NCI-H748 treated with DMSO at 0.1 percent for 48 hours (cell line): ENCODE measurements at places on chromosomes 2 and 18.
A peak's percentile ranks its signal among the peaks of the same experiment; 100 is the strongest.

DNA sequence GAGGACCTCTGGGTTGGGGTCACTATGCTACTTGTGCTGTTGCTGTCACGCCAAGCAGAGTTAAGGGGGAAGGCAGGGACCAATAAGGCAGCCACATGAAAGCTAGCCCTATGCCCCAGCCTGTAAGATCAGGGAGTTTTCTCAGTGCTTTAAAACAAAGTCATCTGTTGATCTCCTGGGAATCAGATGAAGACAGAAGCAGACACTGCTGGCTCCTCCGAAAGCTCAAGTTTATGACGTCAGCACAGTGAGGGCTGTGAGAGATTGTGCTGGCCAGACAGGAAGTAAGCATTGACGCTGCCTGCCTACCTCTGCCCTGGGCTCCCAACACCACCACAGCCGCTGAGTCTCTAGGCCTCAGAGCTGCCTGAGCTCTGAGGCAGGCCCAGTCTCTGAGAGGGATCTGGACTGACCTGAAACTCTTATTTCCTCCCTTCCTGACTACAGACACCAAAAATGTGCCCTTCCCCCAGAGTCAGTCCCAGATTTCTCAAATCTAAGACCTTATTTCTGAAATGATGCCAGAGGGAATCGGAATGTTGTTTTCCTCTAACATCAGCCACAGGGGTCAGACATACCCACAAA, 118.1 kb upstream of the EPAS1 start:
- DNase-seq: no peak

DNA sequence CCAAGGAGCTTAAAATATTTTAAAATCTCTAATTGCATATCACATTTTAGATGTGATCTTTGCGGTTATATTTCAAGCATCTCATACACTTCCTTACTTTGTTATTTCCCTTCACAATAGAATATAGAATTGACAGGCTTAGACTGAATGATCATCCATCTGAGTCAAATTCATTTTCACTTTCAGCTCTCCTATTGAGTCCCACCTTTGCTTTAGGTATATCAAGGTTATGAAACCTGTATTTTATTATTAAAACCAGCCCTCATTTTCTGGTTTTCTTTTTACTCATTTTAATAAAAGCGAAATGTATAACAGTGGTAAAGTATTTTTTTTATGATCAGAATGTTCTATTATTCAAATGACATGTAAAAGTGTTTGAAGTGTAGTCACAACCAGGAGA, 162.9 kb upstream of the KYNU start:
- DNase-seq: no peak

DNA sequence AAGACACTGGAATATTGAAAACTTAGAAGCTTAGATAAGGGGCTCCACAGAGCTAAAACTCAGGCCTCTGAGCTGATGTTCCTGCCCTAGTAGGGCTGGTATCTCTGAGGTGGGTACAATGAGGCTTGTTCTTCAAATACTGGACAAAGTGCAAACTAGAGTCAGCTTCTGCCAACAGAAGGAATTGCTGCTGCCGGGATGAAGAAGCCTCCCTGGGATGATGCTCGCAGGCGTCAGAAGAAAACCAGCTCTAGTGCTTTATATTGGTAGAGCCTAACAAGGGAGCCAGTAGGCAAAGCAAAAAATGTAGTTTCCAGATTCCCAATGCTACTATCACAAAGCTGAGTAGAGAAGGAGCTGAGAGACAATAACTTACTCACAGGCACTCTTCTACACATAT, 118.1 kb downstream of the FOXI3 start:
- no peak for DNase-seq

- DNase-seq: no peak
These were observed 616.1 kb upstream of the LRATD1 start for GRCh38 chr2:14016289-14016955.

- DNase-seq: no peak
These were observed 23.5 kb upstream of the ARL5A start for GRCh38 chr2:151851761-151852160.

- no peak for DNase-seq
These were observed 113.2 kb downstream of the GYPC start for GRCh38 chr2:126769118-126769517.

DNA sequence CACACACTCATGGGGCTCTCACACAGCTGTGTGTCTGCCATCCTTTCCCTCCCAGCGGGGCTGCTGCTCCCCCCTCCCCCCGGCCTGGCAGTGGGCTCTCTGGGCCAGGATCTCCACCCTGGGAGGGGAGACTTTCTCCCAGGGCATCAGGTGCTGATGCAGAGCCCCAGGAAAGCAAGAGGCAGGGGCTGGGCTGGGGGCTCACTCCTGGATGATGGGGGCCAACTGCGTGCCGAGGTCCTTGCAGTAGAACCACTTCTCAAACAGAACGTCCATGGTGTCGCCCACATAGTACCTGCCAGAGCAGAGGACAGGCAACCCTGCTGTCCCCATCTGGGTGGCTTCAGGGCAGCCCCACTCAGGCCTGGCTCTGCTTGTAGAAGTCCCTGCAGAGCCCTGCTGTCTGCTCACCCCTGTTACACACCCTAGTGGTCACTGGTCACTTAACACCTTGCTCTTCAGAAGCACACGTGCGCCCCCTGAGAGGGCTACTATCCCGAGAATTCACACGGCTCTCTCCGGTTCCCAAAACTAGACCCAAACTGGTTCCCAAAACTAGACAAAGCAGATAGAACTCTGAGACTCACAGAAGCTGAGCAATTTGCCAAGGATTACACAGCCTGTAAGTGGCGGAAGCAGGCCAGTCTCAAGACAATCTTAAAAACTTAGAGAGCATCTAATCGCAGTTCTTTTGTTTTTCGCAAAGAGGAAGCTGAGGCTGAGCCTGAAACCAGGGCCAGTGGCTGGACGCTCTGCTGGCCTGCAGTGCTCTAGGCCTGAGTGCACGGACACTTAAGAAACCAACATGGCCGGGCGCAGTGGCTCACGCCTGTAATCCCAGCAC, 6.6 kb upstream of the OXER1 start:
- peak; percentile 1 for DNase-seq

DNA sequence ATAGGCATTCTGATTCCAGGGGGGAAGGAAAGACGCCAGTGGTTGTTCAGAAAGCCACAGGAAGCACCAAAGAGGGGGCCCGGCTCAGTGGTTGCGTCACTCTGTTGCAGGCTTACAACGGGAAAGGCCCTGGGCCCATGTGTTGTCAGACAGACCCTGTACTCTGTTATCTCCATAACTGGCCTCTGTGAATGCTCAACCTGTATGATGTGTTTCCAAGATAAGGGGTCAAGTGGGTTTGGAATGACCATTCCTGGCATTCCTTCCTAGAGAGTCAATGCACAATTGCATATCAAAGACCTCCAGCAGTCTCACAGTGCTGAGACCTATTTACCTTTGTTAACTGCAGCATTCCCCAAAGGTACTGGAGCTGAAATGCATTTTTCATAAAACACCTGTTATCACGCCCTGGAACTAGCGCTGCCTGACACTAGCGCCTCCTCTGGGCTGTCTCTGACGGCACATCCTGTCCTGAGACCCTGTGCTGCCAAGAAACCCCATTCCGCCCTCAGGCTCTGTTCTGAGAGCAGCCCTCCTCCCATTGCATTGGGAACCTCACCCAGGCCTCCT, 13.2 kb upstream of the LRRFIP1 start:
- no peak for DNase-seq

- DNase-seq: no peak
These were observed 8.7 kb downstream of the MAL start for GRCh38 chr2:95034221-95034620.

GRCh38 chr2:69205491-69205890, 181.5 kb downstream of the GFPT1 start:
- DNase-seq: no peak

DNA sequence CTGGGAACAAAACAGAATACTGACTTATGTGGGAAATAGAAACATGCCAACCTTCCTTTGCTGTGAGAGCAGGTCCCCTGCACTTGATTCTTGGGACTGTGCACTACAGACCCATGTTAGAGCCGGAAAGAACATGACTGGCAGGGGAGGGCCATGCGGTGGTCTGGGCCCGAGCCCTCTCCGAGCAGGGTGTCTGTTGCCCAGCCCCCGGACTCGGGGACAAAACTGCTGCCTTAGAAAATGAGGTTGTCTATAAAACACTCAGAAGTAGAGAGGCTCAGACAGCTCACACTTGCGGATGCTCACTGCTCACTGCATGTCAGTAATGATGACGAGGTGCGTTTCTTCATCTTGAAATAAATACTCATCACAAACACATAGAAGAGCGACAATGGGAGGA, 270.7 kb upstream of the HDAC4 start:
- no peak for DNase-seq

DNA sequence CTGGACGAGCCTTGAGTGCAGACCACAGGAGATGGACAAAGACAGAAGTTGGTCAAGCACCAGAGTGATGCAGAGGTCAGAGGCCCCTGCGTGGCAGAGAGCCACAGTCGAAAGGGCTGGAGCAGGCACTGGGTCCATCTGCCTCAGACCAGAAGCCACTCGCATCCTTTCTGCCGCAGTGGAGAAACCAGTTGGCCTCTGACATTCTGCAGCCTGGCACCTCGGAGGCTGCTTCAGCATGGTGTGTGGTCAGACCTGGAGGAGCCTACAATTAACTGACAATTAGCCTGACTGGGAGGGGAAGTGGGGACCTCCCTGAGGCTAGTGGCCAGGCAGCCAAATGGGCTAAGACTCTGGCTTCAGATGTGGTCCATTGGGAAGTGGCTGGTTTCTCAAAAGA, 111.1 kb downstream of the SGPP2 start:
- DNase-seq: no peak

- no peak for DNase-seq
These were observed 48.1 kb downstream of the CHN1 start for GRCh38 chr2:174957050-174957449.

DNA sequence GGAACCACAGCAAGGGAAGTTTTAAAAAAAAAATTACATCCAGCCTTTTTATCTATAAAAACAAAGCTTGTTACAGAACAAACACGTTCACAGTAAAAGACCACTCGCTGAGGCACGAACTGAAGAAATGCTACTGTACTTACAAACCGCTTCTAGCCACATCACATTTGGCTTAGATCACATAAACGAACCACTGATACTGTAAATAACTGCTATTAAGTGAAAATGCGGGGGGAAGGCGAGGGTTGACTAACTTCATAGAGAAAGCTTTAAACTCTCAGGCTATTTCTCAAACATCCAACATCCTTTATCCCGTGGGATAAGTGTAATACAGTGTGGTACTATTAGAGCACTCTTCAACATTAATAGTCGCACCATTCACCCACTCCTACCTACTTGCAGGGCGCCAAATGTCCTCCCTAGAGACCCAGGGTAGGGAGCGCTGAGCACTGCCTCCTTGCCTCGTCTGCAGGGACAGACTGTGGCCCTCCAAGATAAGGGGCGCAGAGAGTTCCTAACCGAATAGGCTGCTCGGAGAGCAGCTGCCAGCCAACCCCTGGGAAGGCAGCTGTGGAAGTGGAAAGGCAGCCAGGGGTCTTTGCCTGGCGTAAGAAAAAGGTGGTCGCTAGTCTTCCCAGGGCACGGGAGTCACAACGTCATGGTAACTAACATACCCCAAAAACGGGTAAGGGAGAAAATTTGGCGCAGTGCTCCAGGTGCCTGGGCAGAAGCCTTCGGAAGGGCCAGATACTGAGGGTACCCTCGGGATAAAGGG, 854 bp downstream of the GPR155 start:
- DNase-seq: no peak

- DNase-seq: no peak
These were observed 117.6 kb downstream of the DYSF start for GRCh38 chr2:71570951-71571460.

GRCh38 chr2:168692132-168692744, 110.2 kb upstream of the NOSTRIN start:
- no peak for DNase-seq

GRCh38 chr2:171553858-171554257, 31.6 kb downstream of the CYBRD1 start:
- DNase-seq: peak; percentile 94

DNA sequence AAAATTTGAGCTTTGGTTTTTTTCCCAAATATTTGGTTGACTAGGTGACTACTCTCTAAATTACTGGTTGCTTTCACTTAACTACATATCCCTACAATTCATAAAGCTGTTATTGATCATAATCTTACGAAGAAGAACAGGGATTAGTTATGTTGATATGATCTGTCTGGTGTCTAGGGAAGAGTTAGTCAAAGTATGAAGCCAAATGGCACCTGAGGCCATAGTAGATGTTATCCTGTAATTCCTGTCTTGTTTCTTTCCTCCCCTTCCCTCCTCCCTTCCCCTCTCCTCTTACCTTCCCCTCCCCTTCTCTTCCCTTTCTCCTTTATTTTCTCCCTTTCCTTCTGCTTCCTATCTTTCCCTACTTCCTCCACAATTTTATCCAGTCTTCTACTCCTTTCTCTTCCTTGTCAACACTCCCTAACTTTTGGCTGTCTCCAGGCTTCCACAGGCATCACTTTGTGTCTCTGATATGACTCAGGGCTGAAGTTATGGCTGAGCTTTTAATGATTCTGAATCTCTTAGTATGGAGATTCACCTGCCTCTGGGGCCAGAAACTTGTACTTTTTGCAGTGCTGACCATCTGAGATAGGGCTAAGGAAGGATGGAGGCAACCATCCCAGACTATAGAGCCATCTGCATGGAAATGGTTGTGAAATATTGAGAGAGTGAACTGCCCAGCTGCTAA, 149.9 kb upstream of the TCF4 start:
- DNase-seq: no peak
